ENCODE measurements at places on chromosomes 1 and 21.
A peak's percentile ranks its signal among the peaks of the same experiment; 100 is the strongest.

- no peak for DNase-seq
These were observed 321.2 kb downstream of the HLX start for GRCh38 chr1:221200464-221200863.

- DNase-seq, result no peak
These were observed 270.5 kb downstream of the MATN1 start for GRCh38 chr1:30452925-30453324.

- peak; percentile 82 for DNase-seq
These were observed 15.2 kb upstream of the ZNF692 start for GRCh38 chr1:248873993-248874533.

DNA sequence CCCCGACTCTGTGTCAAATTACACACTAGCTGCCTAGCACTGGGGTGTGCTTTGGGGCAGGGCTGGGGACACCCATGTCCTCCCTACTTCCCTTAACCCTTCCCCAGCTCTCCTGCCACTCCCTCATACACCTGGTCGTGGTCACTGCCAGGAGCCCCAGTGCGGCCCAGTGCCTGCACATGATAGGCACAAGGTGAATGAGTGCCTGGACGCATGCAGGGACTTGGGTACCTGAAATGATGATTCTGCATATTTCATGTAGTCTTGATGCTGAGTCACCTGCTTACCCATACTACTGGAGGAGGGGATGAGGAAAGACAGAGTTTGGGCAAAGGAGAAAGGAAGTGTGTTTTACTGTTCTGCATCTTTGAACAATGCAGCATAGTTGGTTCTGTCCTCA is 1.5 kb upstream of the VANGL2 start:
- no peak for DNase-seq

DNA sequence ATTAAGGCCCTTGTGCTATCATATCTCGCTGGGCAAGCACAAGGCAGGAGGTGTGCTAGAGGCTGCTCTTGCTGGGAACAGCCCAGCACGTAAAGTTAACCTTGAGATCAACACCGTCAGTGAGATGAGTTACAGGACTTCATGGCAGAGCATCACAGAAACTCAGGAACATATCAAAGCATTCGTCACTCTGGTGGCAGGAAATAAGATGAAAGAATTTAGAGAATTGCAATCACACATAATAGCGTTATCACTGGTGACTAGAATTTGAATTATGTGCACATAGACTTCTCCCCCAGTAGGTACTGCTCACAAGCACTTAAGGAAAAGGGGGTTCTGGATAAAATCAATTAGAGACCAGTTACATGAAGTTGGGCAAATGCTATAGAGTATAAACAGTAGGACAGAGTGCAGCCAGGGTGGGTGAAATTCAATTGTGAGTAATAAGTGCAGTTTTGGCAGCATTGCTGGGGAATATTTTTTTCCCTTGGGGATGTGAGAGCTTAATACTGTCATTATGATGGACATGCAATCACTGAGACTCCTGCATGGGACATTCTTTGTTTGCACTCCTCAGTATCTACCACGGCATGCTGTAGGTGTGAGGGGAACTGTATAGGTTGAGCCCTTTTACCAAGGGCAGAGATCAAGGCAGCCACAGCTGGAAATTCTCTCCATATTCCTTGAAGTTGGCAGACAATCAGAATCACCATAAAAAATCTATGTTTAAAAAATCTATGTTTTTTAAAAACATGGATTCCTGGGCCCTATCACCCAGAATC is 44.2 kb upstream of the ARHGAP29 start:
- no peak for DNase-seq

DNA sequence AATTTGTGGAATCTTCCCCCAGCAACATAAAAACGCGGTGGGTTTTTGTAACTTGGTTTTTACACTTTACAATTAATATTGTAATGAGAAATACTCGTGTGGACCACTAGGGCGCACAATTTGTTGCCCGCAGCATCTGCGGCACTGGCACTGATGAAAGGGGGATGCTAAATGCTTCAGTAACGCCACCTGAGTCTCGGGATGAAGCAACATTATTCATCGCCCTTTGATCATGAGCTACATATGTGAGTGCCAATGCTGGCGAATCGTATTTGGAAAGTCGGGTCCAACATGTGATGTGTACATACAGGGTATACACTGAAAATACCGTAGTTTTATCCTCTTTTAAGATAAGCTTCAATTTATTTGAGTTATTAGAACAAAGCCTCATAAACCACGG is 34.2 kb upstream of the COX20 start:
- no peak for DNase-seq

GRCh38 chr1:228391411-228392020 is 15.1 kb downstream of the TRIM11 start:
- no peak for DNase-seq
